ENCODE measurements at places on chromosomes 3 and 15.

- no peak for DNase-seq
These were observed 475 bp downstream of the FAM107A start for GRCh38 chr3:58576716-58577115.

DNA sequence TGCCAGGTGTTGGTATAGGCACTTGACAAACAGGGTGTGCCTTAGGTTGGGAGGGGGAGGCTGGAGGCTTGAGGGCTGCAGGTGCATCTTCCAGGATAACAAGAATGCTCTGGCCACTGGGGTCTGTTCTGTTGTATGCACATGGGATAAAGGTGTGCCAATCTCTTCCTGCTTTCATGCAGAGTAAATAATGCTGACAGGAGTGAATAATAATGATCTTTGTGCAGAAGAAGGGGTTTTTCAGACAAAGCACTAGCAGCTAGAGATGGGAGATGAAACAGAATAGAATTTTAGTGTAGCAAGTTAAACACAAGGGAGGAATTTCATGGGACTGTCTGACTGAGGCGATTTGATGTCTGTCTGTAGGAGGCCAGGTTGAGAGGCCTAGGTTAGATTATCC is 1.9 kb upstream of the ROPN1 start:
- DNase-seq: no peak

- no peak for DNase-seq
These were observed 61.3 kb downstream of the TMCO5A start for GRCh38 chr15:37995461-37996347.

GRCh38 chr3:67876261-67876660 is 221.8 kb upstream of the SUCLG2 start:
- DNase-seq: no peak

DNA sequence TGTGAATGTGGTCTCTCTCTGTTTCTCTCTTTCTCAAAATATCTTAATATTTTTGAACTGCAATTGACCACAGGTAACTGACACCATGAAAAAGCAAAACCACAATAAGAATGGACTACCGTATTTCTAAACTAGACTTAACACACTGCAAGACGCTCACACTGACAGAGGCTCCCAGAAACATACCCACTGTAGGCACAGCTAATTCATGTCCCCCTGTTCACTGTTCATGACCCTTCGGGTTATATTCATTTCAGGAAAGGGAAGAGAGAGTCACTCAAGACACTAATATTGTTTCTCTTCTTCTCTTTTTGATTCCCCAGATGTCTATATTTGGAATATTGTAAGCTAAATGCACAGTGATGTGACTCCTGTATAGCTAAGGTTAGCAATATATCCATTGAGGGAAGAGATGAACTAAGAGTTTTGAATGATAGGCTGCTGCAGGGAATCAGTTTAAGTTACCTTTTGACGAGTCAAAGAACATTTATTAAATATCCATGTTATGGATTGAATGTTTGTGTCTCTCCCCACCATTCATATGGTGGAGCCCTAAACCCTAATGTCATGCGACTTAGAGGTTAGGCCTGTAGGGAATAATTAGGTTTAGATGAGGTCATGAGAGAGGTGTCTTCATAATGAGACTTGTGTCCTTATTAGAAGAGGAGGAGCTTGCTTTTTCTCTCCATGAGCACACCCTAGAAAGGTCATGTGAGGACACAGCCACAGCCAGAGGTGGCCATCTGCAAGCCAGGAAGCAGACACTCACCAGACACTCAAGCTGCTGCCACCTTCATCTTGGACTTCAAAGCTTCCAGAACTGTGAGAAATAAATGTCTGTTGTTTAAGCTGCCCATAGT is 216.6 kb upstream of the GRM7 start:
- DNase-seq: no peak

- DNase-seq: no peak
These were observed 134.5 kb upstream of the TGFBR2 start for GRCh38 chr3:30471796-30472489.

DNA sequence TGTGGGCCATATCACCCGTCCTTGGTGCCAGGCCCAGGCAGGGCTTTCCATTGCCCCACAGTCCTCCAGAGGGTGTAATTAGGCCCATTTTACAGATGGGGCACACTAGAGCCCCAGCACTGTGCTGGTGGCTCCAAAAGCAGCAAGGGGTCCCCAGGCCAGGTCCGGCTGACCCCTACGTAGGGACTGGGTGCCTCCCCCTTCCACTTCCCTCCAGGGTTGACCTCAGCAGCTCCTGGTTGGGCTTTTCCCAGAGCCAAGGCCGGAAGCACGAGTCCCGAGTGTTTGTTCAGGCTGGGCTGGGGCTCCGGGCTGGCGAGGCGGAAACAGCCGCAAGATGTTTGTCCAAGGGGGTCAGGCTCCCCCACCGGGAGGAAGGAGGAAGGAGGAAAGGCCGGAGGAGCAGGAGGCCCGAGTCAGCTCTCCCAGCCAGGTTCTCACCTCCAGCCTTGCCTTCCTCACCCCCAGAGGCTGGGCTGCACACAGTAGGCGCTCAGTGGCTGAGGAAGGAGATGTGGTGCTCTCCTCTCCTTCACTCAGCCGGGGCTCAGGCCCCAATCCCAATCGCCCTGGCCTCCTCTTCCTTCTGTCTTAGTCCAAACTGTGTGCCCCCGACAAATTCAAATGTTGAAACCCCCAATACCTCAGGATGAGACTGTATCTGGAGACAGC is 17.1 kb upstream of the PLXND1 start:
- DNase-seq: no peak

GRCh38 chr3:8365541-8365940 is 136.1 kb upstream of the LMCD1 start:
- DNase-seq: no peak

- no peak for DNase-seq
These were observed 180.2 kb upstream of the CBLB start for GRCh38 chr3:106048946-106049481.

GRCh38 chr3:42078677-42079076 is 12.5 kb upstream of the TRAK1 start:
- no peak for DNase-seq

DNA sequence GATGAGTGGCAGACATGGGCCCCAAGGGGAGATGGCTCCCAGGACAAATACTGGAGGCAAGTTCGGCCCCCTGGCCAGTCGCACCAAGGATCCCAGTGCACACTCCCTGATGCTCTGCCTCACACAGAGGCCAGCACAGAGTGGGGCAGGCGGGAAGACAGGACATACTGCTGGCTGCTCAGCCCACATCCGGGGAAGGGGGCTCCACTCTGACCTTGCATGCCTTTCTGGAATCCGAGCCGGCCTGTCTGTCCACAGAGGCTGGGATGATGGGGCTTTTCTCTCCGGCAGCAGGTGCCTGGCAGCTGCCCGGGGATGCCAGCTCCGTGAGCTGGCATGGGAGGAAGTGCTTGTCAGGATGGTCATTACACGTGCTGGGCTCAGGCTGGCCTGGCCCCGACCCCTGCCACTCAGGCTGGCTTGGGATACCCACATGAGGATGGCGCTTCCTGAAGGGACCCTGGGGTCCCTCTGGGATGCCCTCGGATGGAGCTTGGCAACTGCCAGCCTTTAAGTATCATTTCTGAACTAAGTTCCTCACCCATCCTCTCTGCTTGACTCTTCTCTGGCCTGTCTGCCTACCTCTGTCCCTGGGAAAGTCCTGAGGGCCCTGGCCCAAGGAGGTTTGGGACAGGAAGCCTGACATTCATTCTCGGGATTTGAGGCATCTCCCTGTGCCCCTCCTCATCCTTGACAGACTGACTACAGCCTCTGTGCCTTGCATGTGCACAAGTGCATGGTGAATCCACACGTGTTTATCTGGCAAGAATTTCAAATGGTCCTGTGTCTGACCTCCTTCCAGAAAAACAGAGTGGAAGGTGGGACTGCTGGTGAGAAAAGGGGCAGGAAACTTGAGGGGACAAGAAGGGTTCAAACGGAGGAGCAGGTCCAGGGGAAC is 46.5 kb downstream of the EXOG start:
- no peak for DNase-seq

DNA sequence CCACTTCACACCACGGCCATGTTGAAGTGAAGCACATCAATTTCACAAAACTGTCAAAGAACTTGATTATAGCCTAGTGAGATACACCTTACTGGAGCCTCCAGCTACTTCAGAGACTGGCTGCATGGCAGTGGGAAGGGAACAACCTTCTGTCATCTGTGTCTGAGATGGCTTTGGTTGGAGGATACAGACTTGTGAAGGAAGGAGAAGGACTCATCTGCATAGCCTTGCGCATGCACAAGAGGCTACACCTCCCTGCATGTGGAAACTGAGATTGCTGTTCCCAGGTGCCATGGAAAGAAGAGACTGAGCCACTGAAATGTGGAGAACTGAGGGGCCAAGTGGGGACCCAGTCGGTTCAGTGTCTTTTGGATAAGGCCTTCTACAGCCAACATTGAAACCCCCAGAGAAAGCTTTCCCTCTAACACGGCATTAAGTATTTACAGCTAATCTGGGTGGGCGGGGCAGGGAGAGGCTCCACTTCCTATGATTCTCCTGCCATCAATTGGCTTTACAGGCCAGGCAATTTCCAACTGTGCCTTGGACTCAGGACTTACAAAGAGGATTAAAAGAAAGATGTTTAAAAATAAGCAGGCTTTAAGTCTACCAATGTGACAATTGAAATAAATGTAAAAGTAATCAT is 58.8 kb downstream of the IL16 start:
- DNase-seq: no peak

DNA sequence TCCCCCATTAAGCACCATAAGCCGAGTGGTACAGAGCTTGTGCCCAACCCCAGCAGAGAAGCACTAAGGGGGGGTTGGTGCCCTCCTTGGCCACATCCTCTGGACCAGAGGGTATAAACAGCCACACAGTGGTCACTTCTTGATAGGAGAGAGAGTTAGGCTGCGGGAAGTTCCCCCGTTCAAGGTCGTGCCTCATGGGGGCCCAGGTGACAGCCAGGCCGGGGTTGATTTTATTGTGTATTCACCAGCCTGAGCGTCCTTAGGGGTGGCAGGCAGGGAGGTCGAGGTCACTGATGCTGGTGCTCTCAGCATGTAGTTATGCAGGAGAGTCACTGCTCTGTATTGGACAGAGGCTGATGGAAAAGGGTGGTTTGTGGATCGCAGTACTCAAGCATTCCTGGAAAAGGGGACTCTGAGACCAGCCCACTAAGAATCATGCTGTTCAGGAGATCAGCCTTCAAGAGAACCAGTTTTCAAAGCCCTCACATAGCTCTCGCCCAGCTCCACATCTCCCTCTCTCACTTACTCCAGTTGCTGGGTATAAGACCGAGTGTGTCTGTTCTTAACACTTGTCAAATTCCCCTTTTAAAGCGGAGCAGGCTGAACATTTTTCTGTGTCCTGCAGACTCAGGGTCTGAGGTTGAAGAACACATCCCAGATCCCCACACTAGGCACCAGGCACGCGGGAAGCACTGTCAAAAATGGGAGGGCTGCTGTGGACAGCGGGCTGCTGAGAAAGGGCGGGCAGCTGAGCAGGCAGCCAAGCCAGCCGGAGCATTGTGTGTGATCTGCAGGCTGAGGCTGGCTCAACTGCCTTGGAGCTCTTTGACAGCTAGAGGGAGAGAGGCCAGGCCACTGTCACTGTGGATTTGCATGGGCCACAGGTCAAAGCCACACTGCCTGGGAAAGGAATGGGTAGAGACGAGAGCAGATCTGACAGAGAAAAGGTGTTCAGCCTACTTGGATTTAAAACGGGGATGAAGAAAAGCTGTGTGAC is 279.3 kb upstream of the LRRFIP2 start:
- DNase-seq: no peak

DNA sequence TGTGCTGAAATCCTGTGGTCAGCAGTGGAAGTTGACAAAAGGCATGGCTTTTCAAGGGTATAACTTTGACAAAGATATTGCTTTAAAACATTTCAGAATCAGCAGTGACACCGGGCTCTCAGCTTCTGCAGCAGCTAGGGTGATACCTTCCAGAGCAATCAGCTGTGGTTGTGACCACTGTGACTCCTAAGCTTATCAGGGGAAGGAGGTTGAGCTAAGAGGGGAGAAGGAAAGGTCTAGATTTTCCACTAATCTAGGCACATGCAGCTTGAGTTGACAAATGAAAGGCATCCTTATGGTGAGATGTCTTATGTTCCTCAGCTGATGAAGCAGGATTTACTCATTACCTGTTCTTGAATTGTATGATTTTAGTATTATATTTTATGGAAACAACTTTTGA is 16.3 kb upstream of the LRRFIP2 start:
- no peak for DNase-seq

DNA sequence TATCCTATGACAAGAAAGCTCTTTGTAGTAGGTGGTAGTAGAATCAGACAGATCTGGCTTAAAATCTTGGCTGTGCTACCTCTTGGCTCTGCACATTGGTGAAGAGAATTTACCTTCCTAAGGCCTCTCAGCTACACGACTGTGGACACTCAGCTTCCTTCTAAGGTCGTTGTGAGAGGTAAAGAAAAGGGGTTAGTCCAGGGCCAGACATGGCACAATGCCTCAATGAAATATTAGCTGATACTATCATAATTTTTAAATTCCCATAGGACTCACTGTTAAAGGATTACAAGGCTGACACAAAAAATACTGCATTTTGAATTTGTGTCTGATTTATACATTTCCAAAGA is 80.4 kb downstream of the IGF1R start:
- DNase-seq: no peak

- no peak for DNase-seq
These were observed 19.0 kb downstream of the SYNM start for GRCh38 chr15:99123713-99124451.

DNA sequence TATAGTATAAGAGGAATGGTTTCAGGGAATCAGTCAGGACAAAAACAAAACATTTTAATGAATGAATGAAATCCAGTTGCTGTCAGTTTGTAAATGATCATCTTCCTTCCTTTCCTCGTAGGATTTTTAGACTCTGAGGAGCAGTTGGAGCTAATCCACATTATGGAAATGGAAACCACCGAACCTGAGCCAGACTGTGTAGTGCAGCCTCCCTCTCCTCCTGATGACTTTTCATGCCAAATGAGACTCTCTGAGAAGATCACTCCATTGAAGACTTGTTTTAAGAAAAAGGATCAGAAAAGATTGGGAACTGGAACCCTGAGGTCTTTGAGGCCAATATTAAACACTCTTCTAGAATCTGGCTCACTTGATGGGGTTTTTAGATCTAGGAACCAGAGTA is 3.1 kb downstream of the TIPARP start:
- DNase-seq: no peak
